Stimulated activated CD4-positive, alpha-beta T cell treated with anti-CD3 and anti-CD28 coated beads, TNF-alpha, amount 100 ng/mL, for 24 hours (primary cell): ENCODE measurements at places on chromosomes 4 and X.

DNA sequence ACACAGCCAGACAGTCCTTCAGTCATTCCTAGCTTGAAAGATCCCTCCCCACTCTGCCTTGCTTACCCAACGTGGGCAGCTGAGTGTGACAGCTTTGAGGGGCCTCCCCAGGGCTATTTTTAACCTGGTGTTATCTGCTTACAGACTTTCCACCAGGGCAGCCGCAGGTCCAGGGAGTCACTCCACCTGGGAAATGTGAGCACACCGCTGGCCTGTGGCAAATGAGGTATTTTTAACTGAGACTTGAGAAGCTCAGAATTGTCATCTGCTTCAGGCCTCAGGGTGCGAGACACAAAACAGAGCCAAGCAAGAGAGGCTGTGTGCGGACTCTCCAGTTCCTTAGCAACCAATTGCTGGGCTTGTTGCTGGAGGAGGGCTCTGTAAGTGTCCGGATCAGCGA lies 13.0 kb downstream of the CORIN start:
- no peak for DNase-seq

- no peak for DNase-seq
Observed at GRCh38 chr4:23728971-23729370, 160.9 kb downstream of the PPARGC1A start.

DNA sequence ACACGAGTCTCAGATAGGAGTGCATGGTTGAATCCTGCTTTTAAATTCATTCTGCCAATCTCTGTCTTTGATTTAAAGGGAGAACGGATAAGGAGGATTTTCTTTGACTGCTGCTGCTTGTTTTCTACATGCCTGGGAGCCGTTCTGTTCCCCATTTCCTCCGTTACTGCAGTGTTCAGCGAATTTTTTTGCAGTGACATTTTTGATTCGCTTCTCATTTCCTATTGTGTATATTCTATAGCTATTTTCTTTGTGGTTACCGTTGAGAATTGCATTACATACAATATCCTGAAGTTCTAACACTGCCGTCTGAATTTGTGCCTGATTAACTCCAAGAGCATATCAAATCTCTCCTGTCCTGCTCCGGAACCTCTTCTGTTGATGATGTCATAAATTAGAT lies 14.8 kb upstream of the MAEA start:
- DNase-seq = no peak

- no peak for DNase-seq
Observed at GRCh38 chrX:145727476-145727875, 90.2 kb upstream of the SLITRK2 start.

DNA sequence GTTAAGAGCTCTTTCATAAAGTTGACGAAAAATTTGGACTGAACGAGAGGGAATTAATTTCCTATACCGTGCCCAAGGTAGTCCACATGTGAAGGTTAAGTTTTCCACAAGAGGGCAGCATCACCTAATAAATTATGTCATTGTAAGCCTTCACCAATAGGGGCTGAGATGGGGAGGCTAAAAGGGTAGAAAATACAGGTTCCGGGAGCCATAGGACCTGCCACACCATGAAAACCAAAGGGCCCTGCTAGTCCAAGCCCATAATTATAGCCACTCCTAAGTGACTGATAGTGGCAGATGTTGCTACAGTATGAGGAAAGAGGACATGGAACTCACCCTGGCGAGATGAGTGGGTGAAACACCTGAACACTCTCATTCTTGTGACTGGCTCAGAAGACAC lies 122.2 kb downstream of the SHROOM4 start:
- DNase-seq = peak; percentile 1

GRCh38 chrX:129808829-129809796 lies 29.4 kb downstream of the SASH3 start:
- DNase-seq = no peak

GRCh38 chr4:143046454-143046853 lies 138.3 kb upstream of the USP38 start:
- no peak for DNase-seq

- peak; percentile 51 for DNase-seq
Observed at GRCh38 chrX:49165901-49166881, 3.6 kb downstream of the MAGIX start.

DNA sequence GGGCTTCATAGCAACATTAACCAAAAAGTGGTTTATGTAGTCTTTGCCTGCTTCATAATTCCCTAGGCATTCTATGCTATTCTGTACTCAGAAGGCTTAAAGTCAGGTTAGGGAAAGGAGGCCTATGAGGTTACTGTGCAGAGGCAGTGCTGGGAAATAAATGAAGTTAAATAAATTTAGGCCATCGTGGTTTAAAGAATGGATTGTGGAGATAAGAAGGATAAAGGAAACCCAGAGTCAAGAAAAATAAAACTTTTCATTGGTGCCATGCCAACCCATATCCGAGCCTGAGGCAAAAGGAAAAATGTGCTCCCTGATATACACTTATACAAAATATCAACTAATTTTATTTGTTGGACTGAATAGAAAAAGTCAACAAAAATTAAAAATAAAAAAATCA lies 70.2 kb downstream of the AR start:
- no peak for DNase-seq

GRCh38 chrX:31350808-31351074 lies 278.9 kb upstream of the FTHL17 start:
- no peak for DNase-seq

DNA sequence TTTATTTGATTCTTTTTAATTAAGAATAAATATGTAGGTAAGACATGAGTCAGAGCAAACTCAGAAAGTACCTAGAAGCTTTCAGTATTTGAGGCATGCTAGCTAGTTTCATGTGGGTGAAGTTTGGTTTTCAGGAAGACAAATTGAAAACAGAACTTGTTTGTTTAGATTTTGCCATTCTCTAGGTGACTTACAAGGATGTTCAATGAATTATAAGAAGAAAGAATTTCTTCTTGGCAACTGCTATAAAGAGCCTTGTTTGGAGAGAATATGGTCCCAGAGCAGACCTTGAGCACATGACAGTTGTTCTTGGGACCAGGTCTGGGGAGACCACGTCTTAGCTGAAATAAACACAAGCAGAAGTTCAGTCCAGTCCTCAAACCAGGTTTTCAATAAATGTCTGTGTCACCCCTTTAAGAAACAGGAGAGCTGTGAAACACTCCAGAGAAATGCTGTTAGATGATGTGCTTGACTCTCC lies 38.0 kb upstream of the IL21 start:
- no peak for DNase-seq

- no peak for DNase-seq
Observed at GRCh38 chr4:19152264-19152663, 1099.4 kb upstream of the SLIT2 start.
